ENCODE measurements at places on chromosomes 2 and 18. TPM values are rescaled to one million over a fixed set of nuclear protein-coding genes. Genes with fewer than 3 reads are reported as not detected.
A peak's percentile ranks its signal among the peaks of the same experiment; 100 is the strongest.

DNA sequence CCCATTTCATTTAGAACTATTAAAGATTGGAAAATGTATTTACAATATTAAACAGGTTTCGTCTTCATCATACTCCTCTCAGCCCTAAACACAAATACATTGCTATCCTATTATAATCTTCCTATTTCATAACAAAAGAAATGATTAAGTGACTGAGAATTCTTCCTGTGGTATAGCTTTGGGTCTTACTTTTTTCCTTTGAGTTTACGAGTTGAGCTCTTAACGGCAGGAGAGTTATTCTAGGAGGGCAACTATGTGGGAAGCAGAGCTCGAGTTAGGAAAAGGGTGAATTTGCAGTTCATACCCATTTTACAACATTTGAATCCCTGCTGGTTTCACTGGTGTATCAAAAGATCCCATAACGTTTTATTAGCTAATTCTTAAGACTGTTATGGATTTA, 105.0 kb downstream of the FIGN start:
- DNase-seq = no peak

DNA sequence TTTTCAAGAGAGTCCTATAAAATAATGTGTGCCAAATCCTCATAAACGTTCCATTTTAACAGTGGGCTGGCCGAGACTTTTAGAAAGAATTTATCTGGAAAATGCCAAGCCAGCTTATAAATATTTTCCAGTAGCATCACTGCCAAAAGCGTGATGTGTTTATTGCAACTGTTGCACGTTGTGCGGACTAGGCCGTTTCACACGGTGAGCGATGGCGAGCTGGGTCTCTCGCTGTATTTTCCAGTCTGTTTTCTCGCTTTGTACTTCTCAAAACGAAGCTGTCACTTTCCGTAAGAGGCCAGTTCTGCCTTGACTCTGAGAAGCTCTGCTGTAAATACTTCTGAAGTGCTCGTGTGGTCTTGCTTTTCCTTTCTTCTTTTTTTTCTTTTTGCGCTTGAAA, 65.0 kb upstream of the ZNF236 start:
- peak; percentile 32 for DNase-seq

- no peak for DNase-seq
Observed at GRCh38 chr2:140122001-140122400, 1341.8 kb upstream of the NXPH2 start.

GRCh38 chr2:235917506-235917905, 250.7 kb downstream of the GBX2 start:
- DNase-seq = no peak

DNA sequence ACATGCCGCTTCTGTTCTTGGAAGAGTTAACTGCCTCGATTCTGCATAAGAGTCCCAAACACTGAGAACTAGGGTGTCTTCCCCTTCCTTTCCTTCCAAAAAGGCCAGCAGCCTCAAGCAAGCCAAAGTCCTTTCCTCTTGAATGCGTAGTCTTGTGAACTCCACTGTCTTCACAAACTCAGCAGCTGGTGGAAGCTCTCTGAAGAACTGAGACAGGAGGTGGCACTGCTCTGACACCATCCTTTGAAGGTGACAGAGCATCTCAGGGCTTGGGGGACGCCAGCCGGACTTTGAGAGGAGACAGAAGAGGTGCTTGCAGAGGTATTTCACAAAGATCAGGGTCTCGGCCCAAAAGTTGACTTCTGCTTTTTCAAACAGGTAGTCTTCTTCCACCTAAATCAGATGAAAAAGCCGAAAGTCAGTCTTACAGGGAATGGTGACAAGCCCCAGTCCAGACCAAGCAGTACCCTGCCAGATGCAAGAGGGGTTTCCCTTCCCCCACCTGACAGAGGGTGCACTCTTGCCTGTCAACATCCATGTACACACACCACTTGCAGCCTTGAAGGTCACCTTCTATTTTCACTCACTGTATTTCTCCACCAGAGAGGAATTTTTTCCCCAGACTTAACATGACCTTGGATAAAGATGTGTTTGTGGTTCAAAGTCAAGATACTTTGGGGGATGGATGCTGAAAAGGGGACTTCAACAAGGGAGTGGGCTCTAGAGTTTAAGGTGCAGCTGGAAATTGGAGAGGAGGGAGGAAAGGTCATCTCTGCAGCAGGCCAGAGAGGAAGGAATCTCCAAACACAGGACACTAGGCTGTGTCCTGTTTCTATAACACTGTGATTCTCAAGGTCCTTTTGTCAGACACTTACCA, 4.8 kb upstream of the ZFP36L2 start:
- DNase-seq = no peak

- no peak for DNase-seq
Observed at GRCh38 chr2:182349268-182349667, 77.6 kb downstream of the PDE1A start.

- DNase-seq = no peak
Observed at GRCh38 chr2:68309426-68309825, 10.3 kb downstream of the CNRIP1 start.

DNA sequence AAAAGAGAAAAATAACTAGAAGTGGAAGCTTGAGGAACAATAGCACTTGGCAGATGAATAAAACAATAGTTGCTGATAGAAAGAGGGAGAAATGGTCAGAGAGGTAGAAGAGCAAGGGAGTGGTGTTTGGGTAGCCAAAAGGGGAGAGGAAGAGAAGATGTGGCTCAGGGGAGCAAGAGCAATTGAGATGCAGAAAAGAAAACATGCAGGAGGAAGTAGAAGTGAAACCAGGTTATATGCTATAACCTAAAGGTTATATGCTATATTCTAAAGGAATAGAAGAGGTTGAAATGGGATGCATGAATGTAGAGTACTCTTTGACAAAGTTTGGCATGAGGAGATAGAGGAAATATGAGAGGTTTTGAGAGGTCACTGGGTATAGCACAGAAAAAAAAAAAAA, 759.5 kb downstream of the SATB2 start:
- no peak for DNase-seq

- DNase-seq = no peak
Observed at GRCh38 chr2:128602038-128602698, 283.5 kb upstream of the HS6ST1 start.

DNA sequence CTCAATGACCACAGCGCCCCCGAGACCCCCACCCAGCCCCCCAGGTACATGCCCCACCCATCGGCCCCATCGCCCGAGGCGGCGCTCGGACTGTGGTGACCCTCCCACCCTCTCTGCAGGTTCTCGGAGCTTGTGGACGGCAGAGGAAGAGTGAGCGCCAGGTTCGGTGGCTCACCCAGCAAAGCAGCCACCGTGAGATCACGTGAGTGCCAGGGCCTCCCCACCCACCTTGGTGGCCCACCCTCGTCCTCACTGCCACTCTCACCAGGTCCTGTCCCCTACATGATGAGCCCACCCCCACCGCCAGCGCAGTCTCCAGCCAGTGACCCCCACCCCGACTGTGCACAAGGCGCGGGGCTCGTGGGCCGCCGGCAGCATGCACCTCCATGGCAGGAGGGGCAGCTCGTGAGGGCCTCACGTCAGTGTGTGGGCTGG, 30.4 kb downstream of the MTERF4 start:
- no peak for DNase-seq

- DNase-seq = peak; percentile 36
Observed at GRCh38 chr2:234111523-234111922, 61.0 kb downstream of the SPP2 start.

- peak; percentile 27 for DNase-seq
Observed at GRCh38 chr2:221997100-221997499, 301.7 kb downstream of the PAX3 start.

DNA sequence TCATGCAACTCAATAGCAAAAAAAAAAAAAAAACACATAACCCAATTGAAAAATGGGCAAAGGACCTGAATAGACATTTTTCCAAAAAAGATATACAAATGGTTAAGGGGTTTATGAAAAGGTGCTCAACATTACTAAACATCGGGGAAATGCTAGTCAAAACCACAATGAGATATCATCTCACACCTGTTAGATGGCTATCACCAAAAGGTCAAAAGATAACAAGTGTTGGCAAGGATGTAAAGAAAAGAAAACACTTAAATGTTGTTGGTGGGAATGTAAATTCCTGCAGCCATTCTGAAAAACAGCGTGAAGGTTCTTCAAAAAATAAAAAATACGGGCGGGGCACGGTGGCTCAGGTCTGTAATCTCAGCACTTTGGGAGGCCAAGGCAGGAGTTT, 112.4 kb upstream of the CAB39 start:
- DNase-seq = no peak

DNA sequence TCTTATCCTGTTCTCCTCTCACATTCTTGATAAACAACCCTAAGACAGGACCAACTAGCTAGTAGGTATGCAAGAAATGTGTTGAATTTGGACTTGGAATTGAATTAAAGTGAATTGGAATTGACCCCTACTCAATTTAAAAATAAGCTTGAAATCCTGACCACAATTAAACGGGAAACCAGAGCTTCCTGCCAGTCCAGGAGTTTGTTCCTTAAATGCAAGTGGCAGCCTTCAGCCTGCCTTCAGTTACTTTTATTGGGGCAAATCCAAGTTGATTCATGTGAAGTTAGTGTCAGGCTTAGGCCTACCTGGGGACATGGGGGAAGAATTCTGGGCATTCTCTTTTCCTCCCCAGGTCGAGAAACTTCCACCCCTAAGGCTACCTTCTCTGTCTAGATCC, 457.6 kb downstream of the BCL11A start:
- DNase-seq = no peak

GRCh38 chr2:38462121-38462661, 85.1 kb upstream of the ATL2 start:
- DNase-seq = peak; percentile 91

DNA sequence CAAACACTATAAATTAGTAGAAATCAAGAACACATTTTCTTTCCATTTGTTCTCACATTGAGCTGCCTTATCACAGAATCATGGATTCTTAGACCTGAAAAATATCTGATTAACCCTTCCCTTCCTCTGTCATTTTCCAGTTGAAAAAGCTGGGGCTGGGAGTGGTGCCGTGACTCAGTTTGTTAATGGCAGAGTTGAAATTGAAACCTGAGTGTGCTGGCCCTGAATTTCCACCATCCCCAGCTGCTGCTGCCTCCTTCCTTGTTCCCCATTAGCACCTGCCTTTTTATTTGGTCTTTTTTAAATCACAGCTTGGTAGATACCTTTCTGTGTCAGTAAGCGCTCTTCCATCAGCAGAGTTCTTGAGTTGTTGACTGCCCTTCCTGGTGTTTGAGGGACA, 10.6 kb downstream of the FARP2 start:
- DNase-seq = no peak

- no peak for DNase-seq
Observed at GRCh38 chr18:38909972-38910371, 1344.4 kb upstream of the CELF4 start.

DNA sequence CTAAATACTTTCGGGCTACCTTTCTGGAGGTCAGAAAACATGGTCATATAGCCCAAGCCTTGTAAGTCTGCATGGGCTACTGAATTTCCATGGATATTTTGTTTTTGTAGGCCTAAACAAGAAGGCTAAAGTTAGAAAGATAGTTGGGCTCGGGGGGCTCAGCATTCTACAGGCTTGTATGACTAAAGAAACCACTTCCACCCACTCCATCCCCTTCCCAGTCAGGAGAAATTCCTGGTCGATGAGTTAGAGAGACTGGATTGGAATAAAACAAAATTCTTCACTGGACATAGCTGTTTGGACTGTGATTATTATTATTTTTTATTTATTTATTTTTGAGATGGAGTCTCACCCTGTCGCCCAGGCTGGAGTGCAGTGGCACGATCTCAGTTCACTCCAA, 539.4 kb upstream of the TNP1 start:
- DNase-seq = peak; percentile 20

DNA sequence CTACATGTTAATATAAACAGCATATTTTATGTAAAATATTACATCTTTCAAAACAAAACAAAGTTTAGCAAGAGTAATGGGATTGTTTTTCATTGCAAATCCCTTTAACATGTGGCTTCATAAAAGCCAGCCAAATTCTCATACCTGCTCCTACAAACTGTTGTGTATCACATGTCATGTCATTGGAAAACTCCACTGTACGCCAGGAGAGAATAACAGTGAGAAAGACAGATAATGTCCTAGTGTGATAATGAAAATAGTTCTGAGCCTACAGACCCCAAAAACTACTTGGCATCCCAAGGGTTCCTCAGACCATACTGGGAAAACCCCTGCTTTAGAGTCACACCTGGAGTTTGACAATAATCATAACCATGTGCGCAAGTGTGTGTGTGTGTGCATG, 182.7 kb upstream of the HNRNPA3 start:
- DNase-seq = no peak

DNA sequence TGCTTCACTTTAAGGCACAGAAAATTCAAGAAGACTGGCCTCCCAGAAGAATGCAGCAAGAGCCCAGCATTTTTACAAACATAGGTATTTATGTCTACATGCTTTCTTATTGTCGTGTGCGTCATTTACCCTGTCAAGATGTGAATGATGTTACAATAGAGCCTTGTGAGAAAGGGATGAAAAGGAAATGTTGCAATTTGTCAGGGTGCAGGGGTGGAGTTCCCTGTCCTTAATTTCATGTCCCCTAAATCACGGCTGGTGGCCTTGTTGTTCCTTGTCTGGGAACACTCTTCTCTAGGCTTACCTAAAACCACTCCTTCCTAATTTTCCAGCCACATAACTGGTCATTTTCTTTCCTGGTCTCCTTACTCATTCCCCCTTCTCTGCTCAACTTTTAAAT, 194.2 kb downstream of the TXNL1 start:
- no peak for DNase-seq

DNA sequence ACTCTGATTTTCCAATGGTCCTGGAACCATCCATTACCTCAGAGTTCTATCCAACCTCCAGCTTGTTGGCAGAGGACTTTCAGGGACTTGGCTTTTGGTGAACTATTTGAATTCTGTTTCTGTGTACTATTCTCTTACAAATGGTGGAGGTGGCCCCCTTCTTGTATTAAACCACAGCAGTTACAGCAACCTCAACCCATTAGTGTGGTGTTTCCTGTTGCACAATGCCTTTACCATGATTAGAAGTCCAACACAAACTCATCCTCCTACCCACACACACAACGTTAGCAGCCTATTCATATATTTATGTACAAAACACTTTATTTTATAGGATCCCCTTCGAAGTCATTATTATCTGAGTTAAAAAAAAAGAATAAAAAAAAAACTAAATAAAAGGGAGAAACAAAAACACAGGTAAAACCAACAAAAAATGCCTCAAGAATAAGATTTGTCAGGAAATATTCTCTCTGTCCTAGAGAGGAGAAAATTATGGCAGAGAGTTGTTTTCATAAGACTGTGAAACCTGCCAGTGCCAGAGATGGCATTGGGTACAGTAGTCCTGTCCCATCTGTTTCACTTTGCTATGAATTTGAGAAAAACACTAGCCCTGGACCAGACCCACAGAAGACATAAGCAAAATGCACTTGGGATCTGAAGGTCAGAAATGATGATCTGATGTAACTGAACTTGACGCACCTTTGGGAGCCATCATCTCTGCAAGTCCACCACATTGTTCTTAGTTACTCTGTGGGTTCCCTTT, 1896.0 kb upstream of the PIK3C3 start:
- no peak for DNase-seq

- DNase-seq = peak; percentile 60
Observed at GRCh38 chr2:46690825-46691224, 211.5 kb downstream of the TMEM247 start.

Gene SPP2
- not detected for total RNA-seq

Gene CFAP221
- total RNA-seq = not detected

Gene CXCR2
- total RNA-seq = not detected

Gene GYPC
- total RNA-seq = 38.7 TPM

Gene GTF3C2
- total RNA-seq = 27.2 TPM
